ENCODE measurements at places on chromosomes 6 and 20.

DNA sequence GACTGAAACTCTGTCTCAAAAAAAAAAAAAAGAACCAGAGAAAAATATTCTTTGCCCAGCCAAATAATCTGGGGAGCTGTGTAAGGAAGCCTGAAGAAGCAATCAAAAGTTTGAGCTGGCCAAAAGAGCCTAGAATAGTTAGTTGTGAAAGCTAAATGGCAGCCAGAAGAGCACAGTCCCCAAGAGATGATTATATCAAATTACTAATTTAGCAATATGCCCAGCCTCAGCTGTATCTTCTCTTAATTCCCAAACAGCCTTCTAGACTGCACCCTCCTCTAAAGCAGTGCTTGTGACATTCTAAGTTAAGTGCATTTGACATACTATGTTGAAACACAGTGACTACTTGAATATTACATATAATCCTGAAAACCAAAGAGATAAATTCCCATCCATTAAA, 38.9 kb downstream of the CDK19 start:
- DNase-seq, result no peak

DNA sequence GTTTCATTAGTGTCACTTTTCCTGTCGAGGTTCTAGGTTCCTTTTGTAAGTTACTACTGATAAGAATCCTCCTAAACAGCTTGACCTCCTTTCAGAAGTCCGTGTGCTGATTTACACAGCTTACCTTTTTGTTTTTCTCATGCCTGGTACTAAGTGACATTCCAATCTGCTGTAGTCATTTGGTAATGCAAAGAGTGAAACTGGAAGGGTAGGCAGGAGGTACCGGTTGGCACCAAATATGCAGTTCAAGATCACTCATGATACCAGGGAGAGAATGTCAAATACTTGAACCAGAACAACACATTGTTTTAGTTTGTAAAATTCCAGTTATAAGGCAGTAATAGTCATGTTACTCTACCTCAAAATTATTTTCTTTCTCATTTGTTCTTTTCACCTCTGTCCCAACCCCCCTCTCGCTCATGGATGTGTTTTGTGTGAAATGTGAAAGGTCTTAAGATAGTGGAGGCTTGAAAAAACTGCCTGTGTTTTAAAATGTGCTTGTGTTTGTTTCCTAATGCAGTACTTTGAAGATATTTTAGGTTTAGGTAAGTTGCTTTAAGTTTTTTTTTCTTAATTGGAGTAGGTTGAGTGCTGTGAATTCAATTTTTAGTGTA, 23.2 kb downstream of the AFDN start:
- DNase-seq, result no peak

GRCh38 chr6:90109141-90109540, 187.5 kb downstream of the BACH2 start:
- DNase-seq, result no peak

DNA sequence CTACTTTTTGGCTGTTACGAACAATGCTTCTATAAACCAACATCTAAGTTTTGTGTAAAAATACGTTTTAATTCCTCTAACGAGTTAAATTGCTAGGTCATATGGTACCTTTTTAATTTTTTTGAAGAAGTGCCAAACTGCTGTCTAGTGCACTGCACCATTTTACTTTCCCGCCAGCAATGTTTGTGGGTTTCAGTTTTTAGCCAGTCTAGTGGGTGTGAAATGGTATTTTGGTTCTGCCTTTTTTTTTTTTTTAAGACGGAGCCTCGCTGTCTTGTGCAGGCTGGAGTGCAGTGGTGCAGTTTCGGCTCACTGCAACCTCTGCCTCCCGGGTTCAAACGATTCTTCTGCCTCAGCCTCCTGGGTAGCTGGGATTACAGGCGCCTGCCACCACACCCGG, 34.1 kb upstream of the BAG2 start:
- DNase-seq, result no peak

GRCh38 chr6:83365931-83366330, 64.9 kb downstream of the ME1 start:
- no peak for DNase-seq

DNA sequence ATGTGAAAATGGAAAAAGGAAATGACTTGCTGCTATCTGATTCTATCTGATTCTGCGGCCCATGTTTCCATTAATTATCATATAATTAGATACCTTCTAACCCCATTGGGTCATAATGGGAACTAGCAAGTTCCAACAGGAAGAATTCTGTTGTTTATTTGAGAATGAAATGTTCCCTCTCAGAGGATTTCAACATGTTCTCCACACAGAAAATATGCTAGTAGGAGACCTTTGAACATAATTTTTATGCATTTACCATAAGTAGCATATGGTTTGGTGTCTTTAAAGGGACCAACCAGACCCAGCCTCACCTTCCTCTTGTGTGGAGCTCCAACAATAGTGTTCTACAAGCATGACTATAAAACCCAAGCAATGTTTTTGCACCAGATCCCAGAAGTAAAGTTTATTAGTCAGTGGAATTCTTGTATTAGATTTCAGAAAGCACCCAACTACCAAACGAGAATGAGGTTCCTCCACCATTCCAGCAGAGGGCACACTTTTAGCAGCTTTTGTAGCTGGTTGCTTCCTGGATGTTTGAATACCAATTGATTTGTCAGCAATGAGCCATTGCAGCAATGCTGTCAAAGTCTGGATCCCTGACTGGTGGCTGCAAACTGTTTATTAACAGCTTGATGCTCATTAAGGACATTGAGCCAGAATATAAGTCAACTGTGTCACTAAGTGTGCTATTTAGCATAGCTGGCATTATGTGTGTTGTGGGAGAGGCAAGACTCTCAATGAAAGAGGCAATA, 143.6 kb upstream of the GJE1 start:
- no peak for DNase-seq

- DNase-seq, result no peak
Observed at GRCh38 chr20:31839782-31840487, 5.5 kb downstream of the FOXS1 start.
